ENCODE measurements at places on chromosomes 6 and 20.

GRCh38 chr6:35737413-35738211 lies 780 bp downstream of the ARMC12 start:
- no peak for DNase-seq

DNA sequence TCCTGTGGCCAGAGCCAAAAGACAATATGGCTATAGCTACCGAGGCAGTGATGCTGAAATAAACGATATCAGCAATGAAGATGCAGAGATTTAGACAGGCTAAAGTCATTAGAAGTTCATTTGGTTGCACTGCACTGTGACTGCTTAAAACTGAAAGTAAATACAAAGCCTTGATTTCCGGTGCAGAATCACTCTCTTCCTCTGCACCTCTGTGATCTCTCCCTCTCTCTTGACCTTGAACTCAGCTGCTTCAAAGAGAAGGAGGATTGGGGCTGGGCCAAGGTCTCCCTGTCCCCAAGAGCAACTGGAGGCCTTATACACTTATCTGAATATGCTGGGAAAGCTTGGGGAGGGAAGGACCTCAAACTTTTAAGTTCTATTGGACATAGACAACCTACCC lies 34.6 kb upstream of the SPACA1 start:
- DNase-seq: no peak

GRCh38 chr6:71031912-71032311 lies 75.1 kb upstream of the B3GAT2 start:
- DNase-seq: no peak

- DNase-seq: no peak
Measured at GRCh38 chr20:35345189-35345588, 53.0 kb upstream of the FAM83C start.

GRCh38 chr6:157396026-157396425 lies 15.0 kb downstream of the ZDHHC14 start:
- DNase-seq: no peak

GRCh38 chr20:34538671-34539123 lies 19.8 kb upstream of the MAP1LC3A start:
- no peak for DNase-seq

GRCh38 chr6:30749554-30750378 lies 5.4 kb upstream of the IER3 start:
- DNase-seq: no peak

- DNase-seq: no peak
Measured at GRCh38 chr6:150485161-150485958, 114.3 kb upstream of the PLEKHG1 start.

DNA sequence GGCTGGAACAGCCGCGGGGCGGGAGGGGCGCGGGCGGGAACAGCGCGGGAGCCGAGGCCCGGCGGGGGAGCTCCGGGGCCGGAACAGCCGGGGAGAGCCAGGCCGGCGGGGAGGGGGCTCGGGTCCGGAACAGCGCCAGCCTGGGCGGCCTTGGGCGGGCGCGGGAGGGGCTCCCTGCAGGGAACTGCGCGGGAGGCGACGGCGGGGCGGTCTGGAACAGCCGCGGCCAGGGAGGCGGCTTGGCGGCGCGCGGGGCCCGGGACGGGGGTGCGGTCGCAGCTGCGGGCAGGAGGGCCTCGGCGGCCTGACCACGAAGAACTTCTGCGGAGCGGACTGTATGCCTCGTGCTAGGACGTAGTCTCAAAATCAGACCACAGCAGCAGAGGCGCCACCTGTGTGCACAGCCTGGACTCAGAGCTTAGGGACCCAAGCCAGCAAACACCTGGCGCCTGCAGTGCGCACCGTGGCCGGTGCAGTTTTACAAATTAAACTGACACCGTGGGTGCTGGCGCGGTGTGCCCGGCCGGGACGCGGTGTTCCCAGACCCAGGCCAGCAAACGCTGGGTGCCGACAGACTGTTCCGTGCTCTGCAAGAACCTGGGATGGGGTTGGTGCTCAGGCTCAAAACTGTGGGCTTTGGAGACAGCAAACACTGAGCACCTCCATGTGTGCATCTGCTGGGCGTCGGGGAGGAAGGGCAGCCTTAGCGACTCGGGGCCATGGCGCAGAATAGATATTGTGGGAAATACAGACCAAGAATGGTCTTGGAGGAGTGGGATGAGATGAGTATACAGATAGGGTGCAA lies 572 bp downstream of the ZNF341 start:
- DNase-seq: peak; percentile 94

DNA sequence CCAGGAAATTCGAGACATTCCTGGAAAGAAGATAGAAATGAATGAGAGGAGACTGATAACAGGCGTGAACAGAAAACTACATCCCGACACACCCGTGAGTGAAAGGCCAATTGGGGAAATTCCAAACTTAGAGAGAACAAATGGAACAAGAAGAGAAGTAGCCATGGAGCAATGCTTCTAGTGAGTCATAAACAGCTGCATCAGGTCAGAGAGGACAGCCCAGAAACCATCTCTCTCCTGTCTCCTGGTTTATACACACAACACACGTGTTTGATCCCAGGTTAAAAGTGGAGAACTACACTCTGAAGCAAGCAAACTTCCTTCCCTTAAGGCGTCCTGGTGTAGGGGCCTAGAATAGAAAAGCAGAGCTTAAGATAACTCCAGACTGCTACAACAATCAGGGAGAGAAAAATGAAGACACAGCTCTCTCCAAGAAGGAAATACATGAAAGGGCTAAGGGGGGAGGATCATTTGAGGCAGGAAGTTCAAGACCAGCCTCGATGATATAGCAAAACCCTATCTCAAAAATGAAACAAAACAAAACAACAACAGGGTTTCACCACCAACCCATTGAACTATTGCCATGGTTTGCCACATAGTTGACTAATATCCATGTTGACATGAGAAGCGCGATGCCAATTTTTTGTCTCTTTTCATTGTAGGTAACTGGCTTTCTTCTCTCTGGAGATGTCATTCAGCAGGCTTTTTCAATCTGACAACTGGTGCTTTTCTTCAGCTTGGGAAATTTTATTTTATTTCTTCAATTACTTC lies 26.9 kb downstream of the NRN1 start:
- no peak for DNase-seq

GRCh38 chr6:21404577-21404976 lies 189.0 kb upstream of the SOX4 start:
- no peak for DNase-seq

DNA sequence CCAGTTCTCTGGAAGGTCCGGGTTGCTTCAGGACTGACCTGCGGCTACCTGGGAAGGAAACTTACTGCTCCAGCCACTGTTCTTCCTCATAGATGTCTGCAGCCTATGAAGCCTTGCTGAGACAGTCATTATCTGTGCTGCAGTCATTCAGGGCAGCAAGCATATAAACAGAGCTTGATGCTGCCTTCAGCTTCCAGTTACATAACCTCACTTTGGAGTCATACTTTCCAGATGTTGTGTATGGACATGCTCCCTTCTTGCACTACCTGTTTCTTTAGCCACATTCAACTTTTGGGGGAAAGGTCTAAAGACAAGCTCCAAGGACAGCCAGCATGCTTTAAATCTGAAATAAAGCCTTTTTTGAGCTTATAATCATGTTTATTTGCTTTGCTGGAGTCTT lies 98.1 kb downstream of the SLC24A3 start:
- DNase-seq: no peak

- DNase-seq: no peak
Measured at GRCh38 chr20:19928328-19929011, 88.7 kb upstream of the NAA20 start.

DNA sequence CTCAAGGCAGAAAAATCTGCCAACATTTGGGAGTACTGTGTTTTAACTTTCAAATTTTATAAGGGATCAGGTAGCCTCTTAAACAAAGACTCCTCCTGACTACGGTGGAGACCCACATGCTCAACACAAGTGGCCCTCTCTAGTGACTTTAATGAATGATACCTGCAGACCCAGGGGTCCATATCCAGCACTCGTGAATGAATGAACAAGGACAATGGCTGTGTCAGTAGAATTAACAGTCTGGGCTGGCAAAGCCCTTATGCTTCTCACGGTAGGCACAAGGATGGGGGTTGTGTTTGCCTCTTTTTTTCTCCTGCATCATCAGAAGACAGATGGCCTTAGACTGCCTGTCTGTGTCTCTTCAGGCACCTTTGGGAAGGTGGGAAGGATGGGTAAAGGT lies 112.6 kb upstream of the TRAF3IP2 start:
- DNase-seq: no peak

DNA sequence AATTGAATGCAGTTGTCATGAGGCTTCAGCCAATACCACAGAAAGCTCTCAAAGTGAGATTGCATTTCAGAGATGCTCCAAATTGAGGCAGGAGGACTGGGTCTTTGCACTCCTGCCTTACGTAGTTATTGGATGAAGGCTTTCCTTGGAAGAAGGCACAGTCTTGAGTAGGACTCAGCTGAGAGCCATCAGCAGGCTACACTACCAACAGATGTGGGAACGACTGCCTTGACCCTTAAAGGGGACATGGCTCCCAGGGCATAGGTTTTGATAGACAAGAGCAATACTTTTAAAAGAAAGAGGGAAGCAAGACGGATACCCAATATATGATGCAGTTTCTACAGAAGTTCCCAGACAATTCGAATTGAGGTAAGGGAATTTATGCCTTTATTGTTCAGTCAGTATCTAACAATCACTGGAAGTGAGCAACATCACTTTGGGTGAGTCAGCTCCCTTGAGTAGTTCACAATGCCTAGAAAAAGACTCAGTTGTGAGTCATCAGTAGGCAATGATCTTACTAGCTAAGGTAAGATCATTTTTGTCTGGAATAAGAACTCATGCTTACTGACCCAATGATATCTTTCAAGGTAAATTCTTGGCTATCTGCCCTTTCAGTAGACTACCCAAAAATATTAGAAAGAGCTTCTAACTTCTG lies 390.8 kb downstream of the GJA1 start:
- no peak for DNase-seq

DNA sequence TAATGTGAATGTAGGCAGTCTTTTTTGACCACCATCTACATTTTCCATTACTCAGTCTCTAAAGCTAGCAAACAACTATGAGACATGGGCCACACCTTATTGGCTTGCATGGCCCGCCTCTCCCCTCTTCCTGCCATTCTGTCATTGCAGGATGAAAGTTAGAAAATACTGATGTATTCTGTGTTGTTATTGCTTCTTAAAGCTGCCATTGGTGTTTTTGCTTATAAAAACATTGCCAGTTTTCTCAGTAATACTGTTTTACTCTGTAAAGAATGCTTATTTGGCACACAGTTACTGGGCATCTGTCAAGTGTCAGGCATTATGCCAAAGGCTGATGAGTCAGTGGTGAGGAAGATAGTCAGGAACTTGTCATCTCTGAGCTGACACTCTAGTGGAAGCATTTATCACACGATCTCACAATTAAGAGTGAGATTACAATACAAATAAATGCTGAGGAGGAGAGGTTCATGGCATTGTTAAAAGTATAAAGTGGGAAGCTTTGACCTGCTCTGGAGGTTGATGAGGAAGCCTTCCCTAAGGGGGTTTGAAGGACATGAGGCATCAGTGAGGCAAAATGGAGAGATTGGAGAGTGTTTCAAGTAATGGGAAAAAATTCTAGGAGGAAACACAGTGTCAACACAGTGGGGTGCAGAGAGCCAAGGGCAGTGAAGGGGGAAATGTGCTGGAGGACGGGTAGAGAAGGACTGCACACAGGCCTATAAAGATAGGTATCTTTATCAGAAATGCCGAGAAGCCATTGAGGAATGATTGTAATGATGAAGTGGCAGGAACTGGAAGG lies 14.7 kb downstream of the KLHL32 start:
- DNase-seq: no peak

GRCh38 chr20:36633285-36633772 lies 12.7 kb downstream of the SLA2 start:
- DNase-seq: no peak

DNA sequence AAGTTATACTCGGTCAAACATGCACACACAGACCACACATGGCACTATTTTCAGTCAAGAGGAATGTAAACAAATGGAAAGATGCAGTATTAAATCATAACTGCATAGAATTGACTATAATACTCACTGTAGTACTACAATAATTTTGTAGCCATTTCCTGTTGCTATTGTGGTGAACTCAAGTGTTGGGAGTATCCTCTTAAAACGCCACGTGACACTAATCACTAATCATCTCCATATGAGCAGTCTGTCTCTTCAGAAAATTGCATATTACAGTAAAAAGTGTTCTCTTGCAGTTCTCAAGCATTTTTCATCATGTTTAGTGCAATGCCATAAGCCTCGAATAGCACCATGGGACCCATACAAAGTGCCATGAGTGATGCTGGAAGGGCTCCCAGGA lies 258.7 kb upstream of the ID4 start:
- no peak for DNase-seq

DNA sequence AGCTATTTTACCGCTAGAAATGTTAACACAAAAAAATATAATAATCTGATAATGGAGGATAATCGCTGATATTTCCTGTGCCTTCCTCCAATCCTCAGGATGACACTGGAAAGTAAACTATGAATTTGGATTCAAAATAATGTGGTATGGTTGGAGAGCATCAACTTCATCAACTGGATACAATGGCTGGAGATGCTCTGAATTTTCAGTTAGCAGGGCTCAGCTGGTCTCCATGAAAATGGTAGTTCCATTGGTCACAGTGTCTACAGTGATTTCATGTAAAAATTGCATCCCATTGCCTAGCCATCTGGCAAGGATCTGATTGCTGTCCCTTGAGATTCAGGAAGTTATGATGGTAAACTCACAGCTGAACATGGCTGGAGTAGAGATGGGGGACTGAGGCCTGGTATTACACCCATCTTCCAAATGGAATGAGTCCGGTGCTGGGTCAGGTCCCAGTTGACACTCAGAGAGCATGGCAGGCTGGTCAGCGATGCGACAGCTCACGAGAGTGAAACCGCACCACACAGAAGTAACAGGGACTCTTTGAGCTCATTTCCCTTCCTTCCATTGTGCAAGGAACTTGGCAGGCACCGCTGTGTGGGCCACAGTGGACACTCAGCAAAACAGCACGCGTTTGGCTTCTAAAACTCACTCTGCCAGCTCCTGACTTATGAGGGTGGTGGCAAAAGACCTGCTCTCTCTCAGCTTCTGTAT lies 142.4 kb upstream of the TNFAIP3 start:
- no peak for DNase-seq

GRCh38 chr6:9647071-9647445 lies 767.8 kb downstream of the TFAP2A start:
- no peak for DNase-seq

DNA sequence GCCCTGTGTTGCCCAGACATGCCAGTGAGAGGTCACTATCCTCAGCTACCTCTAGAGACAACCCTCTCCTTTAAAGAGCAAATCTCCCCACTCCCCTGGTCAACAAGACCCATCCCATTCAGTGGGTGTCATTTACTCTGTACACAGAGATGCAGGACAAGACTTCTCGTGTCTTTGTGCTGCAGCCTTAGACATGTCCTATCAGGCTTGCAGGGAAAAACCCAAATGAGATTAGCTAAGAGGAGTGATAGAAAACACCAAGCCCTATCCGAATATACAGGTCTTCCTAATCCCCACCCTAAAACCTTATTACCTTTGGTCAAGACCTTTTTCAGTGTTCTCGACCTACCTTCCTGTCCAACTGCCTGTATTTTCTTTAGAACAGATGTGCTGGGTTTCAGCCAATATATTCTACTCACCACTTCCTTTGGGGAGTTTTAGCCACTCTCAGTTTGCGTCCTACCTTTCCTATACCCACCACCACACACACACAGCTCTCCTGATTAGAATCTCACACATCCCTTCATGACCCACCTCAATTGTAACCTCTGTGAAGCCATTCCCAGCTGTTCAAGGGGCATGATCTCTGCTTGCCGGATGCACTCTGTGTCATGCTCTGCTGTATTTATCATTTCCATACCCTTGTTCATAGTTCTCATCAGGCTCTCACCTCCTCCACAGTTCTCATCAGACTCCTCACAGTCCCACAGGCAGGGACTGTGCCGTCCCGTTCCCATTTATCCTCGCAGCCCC lies 39.7 kb downstream of the TRAM2 start:
- no peak for DNase-seq

Data from femur (tissue), 1 donor.